ENCODE measurements at places on chromosomes 13 and 19. TPM values are rescaled to one million over a fixed set of nuclear protein-coding genes. Genes with fewer than 3 reads are reported as not detected.

DNA sequence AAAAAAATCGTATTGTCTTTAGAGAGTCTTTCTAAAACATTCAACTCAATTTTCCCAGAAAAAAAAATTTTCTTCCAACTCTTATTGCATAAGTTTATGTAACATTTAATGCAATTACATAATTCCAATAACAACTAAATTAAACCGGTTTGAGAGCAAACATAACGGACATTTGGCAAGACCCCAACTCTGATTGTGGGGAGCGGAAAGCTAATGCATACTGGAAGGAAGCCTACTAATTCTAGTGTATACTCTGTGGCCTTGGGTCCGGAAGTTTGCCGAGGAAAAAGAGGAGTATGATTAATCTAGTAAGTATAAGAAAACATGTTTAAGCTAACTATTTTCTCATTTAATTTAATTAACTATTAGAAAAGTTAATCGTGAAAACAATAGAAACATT is 21.3 kb upstream of the MIR17HG start:
- no peak overlapping the region for H3K27ac ChIP-seq
- no peaks in the 10 kb centered on the region for H3K36me3 ChIP-seq
- no peak for DNase-seq
- no peak overlapping the region for H3K4me3 ChIP-seq

DNA sequence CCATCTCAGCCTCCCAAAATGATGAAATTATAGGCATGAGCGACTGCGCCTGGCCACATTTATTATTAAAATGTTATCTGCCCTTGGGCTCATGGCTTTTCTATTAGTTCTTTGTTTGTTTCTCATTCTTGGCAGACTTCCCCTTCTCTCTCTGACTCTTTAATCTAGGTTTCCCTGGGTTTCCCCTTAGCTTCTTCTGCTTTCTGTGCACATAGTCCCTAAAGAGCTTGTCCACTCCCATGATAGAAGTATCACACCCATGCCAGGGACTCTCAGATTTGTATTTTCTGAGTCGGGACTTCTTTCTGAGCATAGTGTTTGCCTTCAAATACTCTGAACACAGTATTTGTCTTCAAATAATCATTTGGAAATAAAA is 38.6 kb upstream of the ITM2B start:
- H3K27me3 ChIP-seq = no peaks in the 10 kb centered on the region
- H3K27ac ChIP-seq = no peak overlapping the region
- H3K4me1 ChIP-seq = peaks cover 41% of the 10 kb centered on the region
- H3K36me3 ChIP-seq = no peaks in the 10 kb centered on the region
- H3K4me3 ChIP-seq = no peak overlapping the region
- DNase-seq = peak; percentile 10

DNA sequence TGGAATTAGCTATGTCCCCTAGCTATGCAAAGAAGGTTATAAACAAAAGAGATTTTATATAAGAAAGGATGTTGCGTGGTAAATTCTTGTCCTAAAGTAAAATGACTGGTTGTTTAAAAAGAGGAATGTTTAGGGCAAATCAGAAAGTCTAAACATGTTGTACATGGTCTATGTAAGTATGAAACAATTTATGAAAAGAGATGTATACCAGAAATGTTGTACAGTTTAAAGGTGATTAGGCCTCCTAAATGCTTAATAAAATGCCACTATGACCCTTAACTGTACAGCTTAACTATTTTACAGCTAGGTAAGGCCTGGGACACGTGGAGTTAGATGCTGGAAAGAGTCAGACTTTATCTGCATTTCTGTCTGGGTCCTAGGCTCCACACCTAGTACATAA is 775.9 kb upstream of the KLHL1 start:
- no peaks in the 10 kb centered on the region for H3K36me3 ChIP-seq
- H3K27ac ChIP-seq = no peak overlapping the region
- H3K4me3 ChIP-seq = no peak overlapping the region
- H3K27me3 ChIP-seq = no peaks in the 10 kb centered on the region

DNA sequence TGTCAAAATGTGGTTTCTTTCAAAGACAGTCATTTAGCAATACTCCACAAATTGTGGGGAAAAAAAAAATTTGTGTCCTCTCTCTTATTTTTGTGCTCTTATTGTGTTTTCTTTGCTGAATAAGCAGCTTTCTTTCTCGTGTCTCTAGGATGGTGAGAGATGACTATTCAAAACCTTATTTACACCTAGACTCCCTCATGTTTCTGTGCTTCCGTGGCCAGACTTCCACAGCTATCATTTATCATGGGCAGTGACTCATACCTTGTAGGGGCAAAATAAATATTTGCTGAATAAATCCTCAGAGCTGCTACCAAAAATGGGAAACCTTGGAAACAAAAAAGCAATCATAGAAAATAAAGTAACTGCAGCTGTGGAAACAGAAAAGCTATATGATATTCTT is 204.9 kb upstream of the MIR17HG start:
- H3K4me3 ChIP-seq = no peak overlapping the region
- no peaks in the 10 kb centered on the region for H3K4me1 ChIP-seq
- peaks cover 9% of the 10 kb centered on the region for H3K27me3 ChIP-seq
- DNase-seq = no peak

ZNF491 gene
- 0.35 TPM for total RNA-seq

CEACAM4 gene
- not detected for total RNA-seq

DNA sequence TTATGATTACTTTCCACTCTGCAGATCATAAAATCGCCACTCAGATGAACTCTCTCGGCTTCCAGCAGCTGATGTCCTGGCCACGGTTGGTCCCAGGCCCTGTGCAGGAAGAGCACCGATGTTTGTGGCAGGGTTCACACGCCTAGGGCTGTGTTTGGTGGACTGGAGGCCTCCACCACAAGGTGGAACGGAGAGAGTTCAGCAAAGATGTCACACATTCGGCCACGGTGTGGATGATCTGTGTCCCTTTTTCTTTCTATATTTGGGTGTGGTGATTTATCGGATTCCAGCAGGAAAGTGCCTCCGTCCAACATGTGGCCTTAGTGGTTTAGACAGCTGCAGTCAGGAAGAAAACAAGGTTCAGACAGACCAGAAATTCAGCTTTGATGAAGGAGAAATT is 521 bp upstream of the SHISA2 start:
- H3K27ac ChIP-seq = no peak overlapping the region
- H3K4me3 ChIP-seq = peak overlapping the region; percentile 66
- no peak for DNase-seq
- H3K4me1 ChIP-seq = peaks cover 19% of the 10 kb centered on the region
- H3K36me3 ChIP-seq = no peaks in the 10 kb centered on the region
- peaks cover 15% of the 10 kb centered on the region for H3K27me3 ChIP-seq

- DNase-seq = no peak
- peaks cover 11% of the 10 kb centered on the region for H3K36me3 ChIP-seq
- H3K27ac ChIP-seq = no peak overlapping the region
- no peak overlapping the region for H3K4me3 ChIP-seq
These were observed 17.2 kb downstream of the ACTN4 start for GRCh38 chr19:38664503-38665211.

ZSCAN18 gene
- total RNA-seq = 25.7 TPM

- H3K36me3 ChIP-seq = no peaks in the 10 kb centered on the region
- DNase-seq = peak; percentile 90
- peaks cover 33% of the 10 kb centered on the region for H3K4me1 ChIP-seq
- H3K4me3 ChIP-seq = peak overlapping the region; percentile 48
- peak overlapping the region; percentile 77 for H3K27ac ChIP-seq
- H3K27me3 ChIP-seq = no peaks in the 10 kb centered on the region
These were observed 7.9 kb upstream of the JUNB start for GRCh38 chr19:12783291-12783848.

KCNRG gene
- not detected for total RNA-seq

ZNF471 gene
- total RNA-seq = 0.49 TPM

DNA sequence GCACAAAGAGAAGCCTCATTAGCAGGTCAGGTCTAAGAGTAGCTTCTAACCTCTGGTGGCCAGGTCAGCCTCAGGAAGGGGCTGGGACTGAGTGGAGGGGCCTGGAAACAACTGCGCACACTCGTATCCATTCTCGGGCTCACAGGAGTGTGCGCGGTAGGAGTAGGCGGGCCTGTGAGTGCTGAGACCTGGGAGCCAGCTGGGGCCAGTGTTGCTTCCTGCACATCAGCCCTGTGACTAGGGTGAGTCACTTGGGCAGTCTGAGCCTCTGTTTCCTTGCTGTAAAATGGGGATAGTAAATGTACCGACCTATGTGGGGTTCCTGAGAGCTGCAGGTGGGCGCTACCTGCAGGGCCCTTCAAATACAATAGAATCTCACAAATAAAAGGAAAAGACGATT is 26.9 kb downstream of the SIN3B start:
- DNase-seq = no peak
- H3K27me3 ChIP-seq = no peaks in the 10 kb centered on the region
- no peak overlapping the region for H3K4me3 ChIP-seq

GRCh38 chr13:44112700-44113329 is 233.1 kb downstream of the LACC1 start:
- peaks cover 7% of the 10 kb centered on the region for H3K4me1 ChIP-seq
- no peak overlapping the region for H3K4me3 ChIP-seq
- no peak overlapping the region for H3K27ac ChIP-seq

DNA sequence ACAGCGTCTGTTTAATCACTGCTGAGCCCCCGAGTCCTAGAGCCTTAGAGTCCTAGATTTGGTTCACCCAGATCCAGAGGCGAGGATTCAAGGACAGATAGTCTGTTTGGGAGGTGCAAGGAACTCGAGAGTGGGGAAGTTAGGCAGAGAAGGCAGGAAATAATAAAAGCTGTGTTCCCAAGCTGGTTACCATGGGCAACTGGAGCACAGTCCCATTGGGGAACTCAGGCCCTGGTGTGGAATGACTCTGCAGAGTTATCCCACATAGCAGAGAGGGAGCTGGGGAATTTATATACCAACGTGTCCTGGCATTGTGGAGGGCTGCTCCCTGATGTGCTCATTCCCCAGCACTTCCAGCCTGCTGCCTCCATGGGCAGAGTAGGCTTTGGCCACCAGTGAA is 9.7 kb downstream of the IGSF23 start:
- H3K27me3 ChIP-seq = no peaks in the 10 kb centered on the region
- H3K27ac ChIP-seq = no peak overlapping the region
- no peak for DNase-seq
